ENCODE measurements at places on chromosomes 2 and 18. TPM values are rescaled to one million over a fixed set of nuclear protein-coding genes. Genes with fewer than 3 reads are reported as not detected.

IL1RN gene
- polyA plus RNA-seq = 0.13 TPM

- no peak for DNase-seq
These were observed 15.8 kb downstream of the KCTD18 start for GRCh38 chr2:200494048-200494447.

DNA sequence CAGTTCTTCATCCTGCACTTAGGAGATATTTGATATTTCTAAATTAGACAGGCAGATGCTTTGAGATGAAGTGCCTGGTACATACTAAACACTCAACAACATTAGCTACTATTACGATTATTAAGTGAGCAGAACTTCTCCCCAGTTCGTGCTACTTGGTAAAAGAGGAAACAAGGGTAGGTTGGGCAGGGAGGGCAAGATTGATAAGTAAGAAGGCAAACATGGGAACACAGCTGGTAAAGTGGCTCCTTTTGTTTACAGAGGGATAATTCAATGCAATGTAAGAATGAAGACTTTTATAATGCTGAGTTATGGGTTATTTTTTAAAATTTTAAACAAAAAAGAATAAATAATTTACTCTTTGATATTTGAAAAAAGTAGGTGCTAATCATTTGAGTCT is 15.9 kb upstream of the WIPF1 start:
- DNase-seq = no peak

MATN3 gene
- 11.2 TPM for polyA plus RNA-seq

- DNase-seq = no peak
These were observed 326.8 kb upstream of the DLGAP1 start for GRCh38 chr18:4781873-4782272.

RNF144A gene
- polyA plus RNA-seq = 4.4 TPM

DNA sequence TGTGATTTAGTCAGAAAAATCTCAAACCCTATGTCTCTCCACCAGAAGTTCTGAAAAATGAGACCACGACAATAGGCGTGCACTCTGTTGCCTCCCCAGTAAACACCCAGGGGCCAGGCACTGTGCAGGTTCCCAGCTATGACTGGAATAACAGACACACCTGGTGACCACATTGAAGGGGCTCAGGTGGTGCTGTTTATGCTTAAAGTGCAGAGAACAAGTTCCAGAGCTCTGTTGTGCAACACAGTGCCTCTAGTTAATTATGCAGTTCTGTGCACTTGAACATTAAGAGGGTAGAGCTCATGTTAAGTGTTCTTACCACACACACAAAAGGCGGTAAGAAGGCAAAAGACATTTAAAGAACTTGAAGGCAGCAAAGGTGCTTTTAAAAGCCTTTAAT is 52.6 kb upstream of the AFF3 start:
- no peak for DNase-seq

DNA sequence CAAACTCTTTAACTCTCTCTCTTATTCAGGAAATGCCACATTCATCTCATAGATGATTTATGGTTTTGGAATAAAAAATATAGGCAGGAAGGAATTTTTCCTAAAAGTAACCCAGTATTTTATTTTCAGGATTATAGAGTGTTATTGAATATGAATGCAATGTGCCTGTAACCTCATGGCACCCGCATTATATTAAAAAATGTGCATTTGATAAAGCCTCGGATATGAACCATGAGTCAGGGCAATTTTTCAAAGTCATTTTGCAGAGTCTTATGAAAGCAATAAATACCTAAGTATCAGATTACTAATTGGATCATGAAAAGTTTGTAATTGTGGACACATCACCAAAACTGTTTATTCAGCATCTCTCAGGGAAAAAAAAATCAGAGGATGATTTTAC is 573.8 kb downstream of the TSN start:
- DNase-seq = no peak

SERPINB11 gene
- polyA plus RNA-seq = not detected

DNA sequence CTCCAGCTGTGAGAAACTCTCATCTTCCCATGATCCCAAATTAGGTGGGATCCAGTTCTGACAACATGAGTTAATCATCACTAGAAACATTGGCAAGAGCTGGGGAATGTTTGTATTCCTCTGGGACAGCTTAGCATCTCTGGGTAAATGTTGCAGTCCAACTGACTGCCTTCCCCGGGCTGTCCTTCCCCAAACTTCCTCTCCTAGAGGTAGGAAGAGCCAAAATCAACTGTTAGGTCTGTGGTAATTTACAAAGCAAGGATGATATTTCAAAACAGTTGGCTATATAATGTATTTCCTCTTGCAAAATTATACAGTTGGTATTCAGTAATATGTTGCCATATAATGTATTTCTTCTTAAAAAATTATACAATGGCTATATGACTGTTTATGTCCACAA is 148.5 kb downstream of the MGAT5 start:
- DNase-seq = no peak

DNA sequence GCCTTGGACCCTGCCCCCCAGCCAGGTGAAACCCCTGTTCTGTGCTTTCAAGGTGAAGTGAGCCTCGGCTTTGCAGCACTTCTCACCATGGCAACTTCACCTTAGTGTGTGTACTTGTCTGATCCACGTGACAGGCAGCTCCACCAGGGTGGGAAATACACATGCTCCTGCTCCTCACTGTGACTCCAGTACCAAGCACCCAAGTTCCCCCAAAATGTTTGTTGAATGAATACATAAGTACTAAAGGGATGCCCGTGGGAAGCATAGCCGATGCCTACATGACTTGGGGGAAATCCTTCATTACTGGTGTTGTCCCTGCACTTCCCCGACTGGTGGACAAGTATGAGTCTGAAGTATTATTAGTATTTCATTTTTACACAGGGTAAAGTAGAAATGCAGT is 41.8 kb upstream of the GBX2 start:
- DNase-seq = no peak

DNA sequence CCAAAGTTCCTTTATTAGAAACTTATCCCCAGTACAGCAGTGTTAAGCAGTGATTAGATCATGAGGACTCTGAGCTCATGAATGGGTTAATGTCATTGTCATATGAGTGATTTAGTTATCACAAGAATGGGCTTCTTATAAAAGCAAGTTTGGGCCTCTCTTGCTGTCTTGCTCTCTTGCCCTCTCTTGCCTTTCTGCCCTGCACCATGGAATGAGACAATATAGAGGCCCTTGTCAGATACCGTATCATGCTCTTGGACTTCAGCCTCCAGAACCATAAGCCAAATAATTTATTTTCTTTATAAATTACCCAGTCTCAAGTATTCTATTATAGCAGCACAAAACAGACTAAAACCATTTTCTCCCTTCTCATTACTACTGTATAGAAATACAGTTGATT is 125.8 kb downstream of the TRABD2A start:
- no peak for DNase-seq

DNER gene
- 4.2 TPM for polyA plus RNA-seq

FBXO48 gene
- 0.74 TPM for polyA plus RNA-seq

DNA sequence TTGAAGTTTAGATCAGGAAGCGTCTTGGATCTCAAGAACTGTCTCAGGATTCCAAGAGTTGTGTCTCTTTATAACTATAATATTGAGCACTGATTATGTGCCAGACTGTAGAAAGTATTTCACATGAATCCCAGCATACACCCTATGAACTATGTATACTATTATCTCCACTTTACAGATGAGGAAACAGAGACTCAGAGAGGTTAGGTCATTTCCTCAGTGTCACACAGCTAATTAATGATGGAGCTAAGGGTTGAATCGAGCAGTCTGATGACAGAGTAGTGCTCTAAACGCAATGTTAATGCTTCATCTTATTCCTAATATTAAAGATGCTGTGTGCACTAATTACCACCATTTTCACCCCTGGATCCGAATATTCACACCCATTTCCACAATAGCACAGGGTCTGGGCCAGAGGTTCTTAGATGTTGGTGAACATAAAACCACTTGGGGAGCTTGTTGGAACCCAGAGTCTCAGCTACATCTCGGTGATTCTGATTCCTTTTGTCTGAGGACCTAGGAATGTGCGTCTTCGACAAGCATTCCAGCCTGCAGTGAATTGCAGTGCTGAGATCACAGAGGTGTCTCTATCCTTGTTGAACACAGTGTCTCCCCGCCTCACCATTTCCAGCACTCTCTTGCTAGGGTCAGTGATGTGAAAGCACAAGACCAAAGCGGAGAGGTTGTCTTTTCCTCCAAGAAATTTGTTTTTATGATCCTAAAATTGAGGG is 213.8 kb downstream of the SP3 start:
- DNase-seq = no peak

DNA sequence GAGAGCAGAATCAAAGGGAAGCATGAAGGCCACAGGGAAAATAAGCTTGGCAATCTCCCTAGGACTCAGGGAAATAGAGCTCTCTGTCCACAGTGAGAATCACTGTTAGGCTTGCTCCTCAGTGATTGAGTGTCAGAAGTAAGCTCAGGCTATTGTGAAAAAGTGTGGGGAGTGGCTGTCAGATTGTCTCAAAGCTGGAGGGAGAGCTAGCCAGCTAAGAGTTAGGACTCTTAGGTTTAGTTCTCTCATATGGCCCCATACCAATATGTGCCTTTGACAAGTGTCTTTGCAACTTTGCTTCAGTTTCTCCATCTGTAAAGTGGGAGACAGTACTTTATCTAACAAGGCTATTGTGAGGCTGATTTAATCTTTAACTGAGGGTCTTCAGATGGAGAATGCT is 17.2 kb downstream of the EIF4E2 start:
- no peak for DNase-seq

PLCL1 gene
- not detected for polyA plus RNA-seq

FMNL2 gene
- 23.0 TPM for polyA plus RNA-seq

LRP2 gene
- not detected for polyA plus RNA-seq

- DNase-seq = no peak
These were observed 1.7 kb downstream of the EML4 start for GRCh38 chr2:42170619-42171395.

DNA sequence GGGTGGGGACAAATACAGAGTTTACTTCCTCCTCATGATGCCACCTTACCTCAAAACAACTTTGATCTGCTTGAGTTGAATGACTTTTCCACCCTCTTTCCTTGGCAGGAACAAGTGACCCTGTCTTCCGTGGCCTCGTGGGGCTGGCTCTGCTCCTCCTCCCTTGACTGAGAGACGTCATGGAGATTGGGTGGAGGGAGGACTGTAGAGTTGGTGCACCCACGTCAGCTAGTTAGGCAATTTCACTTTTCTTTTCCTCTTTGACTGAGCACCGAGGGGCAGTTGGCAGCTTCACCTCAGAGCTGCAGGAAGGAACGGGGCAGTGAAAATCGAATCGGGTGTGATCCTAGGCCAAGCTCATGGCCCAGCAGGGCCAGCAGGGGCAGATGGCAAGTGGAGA is at the start of gene SP140:
TSS of gene SP140 (plus strand) at position 251 of the 400 bp plus-strand sequence. CDS start at position 360, 109 bp downstream.
- no peak for DNase-seq
